Muscle of leg (tissue), 16 donors: ENCODE measurements at places on chromosomes 13 and 19. TPM values are rescaled to one million over a fixed set of nuclear protein-coding genes. Genes with fewer than 3 reads are reported as not detected.

- H3K4me1 ChIP-seq: peaks cover 78% of the 10 kb centered on the region
- peaks cover 9% of the 10 kb centered on the region for H3K27me3 ChIP-seq
- peaks cover 4% of the 10 kb centered on the region for H3K36me3 ChIP-seq
- DNase-seq: no peak
Measured at GRCh38 chr19:1240925-1241324, 626 bp upstream of the ATP5F1D start.

DNA sequence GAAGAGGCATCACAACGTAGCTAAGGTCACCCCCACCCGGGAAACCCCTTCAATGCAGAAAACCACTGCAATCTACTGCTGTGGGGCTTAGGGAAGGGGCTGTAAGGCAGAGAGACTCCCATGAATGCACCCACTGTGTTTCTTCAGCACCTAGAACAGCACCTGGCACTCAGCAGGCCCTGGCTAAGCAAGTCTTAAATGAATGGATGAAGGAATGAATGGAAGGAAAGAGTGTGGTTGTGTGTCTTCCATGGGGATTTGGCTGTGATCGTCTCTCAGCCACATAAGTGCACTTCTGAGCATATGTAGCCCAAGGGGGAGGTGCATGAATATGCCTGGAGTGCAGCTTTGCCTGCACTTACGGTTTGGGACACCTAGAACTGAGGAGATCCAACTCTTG, 2.9 kb downstream of the CCDC159 start:
- H3K27me3 ChIP-seq: peaks cover 3% of the 10 kb centered on the region
- H3K27ac ChIP-seq: no peak overlapping the region
- no peak for DNase-seq
- H3K4me3 ChIP-seq: no peak overlapping the region

DNA sequence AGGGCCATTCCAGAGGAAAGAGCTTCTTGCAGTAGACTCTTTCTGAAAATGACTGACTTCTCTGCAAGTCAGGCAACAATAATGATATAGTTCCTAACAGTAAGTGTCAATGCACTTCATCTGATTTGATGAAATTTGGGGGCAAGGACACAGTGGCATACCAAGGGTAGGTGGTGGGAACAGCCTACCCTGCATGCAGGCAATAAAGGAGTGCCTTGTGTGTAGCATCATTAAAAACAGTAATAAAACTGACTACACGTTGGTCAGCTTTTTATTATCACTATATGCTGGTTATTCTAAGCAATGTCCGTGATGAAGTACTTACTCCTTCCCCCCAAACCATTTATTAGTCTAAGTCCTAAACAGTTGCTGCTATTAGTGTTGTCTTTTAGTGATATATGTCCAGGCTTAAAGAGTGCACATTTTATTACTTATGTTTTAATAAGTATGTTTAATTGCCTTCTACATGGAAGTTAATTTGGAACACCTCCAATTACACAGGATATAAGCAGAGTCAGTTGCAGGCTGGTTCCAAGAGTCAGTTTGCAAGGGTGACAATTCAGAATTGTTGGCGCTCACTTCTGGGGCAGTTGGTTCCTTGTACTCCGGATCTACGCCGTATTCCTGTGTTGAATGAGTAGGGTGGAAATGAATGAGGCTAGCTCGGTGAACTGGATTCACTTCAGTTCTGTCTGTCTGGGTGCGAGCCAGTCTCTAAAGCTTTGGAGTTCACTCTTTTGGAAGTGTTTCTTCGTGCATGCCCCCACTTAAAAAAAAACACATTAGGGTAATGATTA, 84.0 kb downstream of the RGCC start:
- H3K4me1 ChIP-seq: no peaks in the 10 kb centered on the region
- DNase-seq: no peak
- H3K27me3 ChIP-seq: no peaks in the 10 kb centered on the region

DNA sequence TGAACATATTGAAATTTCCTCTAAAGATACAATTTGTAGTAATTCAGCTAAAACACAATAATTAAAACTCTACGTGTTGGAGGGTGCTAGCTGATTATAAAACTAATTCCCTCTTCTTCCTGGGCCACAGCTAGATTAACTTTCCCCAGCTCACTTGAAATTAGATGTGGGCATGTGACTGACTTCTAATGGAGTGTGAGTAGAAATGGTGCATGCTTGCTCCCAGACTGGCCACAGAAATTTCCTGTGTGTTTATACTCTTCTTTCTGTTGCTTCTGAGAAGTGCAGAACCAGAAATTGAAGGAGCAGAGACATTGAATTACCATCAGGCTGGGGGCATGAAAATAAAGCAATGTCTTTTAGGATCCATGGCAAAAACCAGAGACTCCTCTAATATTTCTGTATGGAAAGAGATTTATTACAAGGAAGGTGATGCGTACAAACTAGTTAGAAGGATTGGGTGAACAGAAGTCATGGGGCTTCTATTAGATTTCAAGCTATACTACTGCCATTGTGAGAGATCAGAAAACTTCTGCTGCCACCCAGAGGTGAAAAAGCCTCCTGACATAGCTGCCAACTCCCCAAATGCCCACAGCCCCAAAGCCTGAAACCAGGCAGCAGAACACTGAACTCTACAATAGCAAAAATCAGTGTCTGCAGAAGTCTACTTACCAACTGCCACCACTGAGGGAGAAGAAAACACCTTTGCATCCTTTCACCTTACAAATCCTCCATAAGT, 379.2 kb upstream of the MIR17HG start:
- H3K36me3 ChIP-seq: no peaks in the 10 kb centered on the region
- H3K4me3 ChIP-seq: no peak overlapping the region
- no peak overlapping the region for H3K27ac ChIP-seq
- H3K27me3 ChIP-seq: no peaks in the 10 kb centered on the region
- DNase-seq: peak; percentile 10

DNA sequence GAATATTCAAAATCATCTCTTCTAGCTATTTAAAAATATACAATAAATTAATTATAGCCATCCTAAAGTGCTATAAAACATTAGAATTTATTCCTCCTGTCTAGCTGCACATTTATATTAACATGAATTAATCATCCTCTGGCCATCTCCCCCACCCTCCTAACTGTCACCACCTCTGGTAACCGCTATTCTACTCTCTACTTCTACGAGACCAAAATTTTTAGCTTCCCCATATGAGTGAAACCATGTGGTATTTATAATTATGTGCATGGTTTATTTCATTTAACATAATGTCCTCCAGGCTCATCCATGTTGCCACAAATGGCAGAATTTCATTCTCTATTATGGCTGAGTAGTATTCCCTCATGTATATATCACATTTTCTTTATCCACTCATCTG, 265.2 kb downstream of the COG6 start:
- no peak overlapping the region for H3K4me3 ChIP-seq
- no peaks in the 10 kb centered on the region for H3K36me3 ChIP-seq
- H3K4me1 ChIP-seq: no peaks in the 10 kb centered on the region
- no peak overlapping the region for H3K27ac ChIP-seq
- H3K27me3 ChIP-seq: no peaks in the 10 kb centered on the region

The FXYD7 gene
- 0.59 TPM for polyA plus RNA-seq

The APOC1 gene
- polyA plus RNA-seq: 14.2 TPM

The SPRED3 gene
- polyA plus RNA-seq: 0.30 TPM

The OR7A5 gene
- not detected for polyA plus RNA-seq
